CD4-positive, alpha-beta T cell treated with Interleukin-10 for 1 hour (primary cell): ENCODE measurements at places on chromosomes 7 and 10.

- DNase-seq = peak; percentile 76
These were observed 321.2 kb downstream of the FRMD4A start for GRCh38 chr10:14009371-14010100.

DNA sequence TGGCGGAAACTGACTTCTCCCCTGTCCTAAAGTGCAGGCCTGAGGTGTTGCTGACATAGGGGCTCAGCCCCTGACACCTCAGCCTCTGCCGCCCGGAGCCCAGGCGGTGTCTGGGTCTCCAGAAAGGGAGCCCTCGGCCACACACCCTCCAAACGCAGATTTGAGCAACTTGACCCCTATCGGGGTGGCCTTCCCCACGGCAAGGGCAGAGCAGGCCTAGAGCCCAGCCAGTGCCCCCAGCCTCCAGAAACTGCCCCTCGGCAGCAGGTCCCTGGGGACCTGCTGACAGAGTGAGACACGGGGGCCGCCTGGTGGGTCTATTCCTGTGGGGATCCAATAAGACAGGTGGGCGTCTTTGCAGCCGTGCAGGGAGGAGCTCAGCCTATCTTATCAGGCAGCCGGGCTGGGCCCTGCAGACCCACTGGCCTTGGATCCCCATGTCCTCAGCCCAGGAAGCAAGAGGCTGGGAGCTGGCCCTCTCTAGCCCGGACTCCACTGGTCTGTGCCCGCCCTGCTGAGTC lies 11.0 kb downstream of the TMEM184A start:
- no peak for DNase-seq

- DNase-seq = no peak
These were observed 25.8 kb downstream of the ZNF800 start for GRCh38 chr7:127366680-127367079.

GRCh38 chr10:121138918-121139317 lies 287.8 kb downstream of the WDR11 start:
- no peak for DNase-seq
